ENCODE measurements at places on chromosomes 3 and 15.

GRCh38 chr3:122677216-122677615, 3.4 kb upstream of the PARP14 start:
- no peak for DNase-seq

DNA sequence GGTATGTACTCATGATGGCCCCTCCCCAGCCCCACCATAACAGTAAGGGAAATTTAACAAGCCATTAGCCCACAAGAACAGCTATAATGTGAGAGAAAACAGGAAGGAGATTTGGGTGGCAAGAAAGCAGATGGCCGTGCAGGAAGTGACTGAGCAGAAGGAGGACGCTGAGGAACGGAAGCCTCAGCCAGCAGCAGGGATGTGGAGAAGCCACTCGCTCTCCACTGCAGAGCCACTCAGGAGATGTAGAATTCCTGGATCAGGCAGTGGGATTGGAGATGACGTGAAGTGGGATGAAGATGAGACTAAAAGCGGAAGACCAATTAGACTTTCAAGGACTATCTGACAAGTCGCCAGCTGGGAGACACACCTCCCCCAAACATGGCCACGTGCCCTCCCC, 31.2 kb downstream of the PRR23E start:
- no peak for DNase-seq

GRCh38 chr15:41564286-41564959, 5.4 kb downstream of the TYRO3 start:
- no peak for DNase-seq

DNA sequence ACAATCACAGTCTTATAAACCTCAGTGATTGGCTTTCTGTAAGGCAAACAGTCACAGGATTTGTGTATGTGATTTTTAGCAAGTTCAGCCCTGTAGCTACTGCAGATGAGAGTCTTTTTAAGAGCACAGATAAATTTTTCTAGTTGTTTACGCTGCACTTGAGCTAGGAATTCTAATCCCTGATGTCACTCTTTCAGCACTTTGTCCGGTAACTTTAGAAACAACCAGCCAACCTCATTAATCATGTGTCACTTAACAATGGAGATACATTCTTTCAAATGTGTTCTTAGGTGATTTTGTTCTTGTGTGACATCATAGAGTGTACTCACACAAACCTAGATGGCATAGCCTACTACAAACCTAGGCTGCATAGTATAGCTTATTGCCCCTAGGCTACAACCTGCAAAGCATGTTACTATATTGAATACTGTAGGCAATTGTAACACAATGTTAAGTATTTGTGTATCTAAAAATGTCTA, 36.8 kb upstream of the GOLGA6L2 start:
- no peak for DNase-seq

DNA sequence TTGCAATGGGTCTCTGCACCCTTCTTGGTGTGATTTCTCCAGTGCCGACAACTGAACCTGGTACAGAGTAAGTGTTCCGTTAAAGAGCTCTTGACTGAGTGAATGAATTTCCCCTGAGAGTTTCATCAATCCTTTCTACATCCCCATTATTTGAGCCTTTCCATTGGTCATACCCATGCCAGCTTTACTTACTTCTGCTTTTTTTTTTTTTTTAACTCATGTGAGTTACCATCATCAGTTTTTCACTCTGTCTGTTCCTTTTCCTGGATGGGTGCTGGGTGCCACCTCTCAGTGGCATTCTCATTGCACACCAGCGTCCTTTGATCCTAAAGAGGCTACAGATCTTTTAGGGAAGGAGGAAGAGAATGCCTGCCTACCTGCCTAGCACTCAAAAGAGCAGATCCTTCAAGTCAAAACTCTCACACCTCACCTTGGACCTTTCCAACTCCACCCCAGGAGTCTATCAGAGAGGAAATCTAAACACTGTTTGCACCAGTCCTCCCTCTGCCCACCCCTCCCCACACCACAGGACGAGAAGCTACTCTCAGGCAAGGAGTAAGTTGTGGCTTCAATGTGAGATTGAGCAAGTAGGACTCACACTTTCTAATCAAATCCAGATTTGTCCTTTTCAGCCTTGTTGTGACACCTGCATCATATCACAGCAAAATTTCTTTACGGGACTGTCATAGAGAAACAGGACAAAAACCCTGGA, 13.1 kb upstream of the USP3 start:
- no peak for DNase-seq

DNA sequence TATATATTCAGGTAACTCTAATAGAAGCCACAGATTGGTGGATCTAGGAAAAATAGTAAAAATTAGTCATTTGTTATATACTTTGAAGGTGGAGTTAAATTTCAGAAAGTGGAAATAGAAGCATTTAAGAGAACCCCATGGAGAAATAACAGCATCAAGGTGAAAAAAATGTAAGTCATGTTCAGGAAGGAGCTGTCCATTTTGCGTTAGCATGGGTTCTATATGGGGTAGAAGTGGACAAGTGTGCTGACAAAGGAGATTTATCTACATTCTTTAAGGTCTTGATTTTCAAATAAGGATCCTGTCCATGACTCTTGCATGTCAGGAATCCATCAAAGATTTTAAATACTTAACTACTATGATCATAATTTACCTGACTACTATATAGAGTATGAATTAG, 50.2 kb upstream of the ROBO1 start:
- no peak for DNase-seq

GRCh38 chr3:126259411-126260391, 79.3 kb upstream of the ALDH1L1 start:
- no peak for DNase-seq

- DNase-seq, result no peak
Measured at GRCh38 chr15:25652704-25653103, 210.4 kb downstream of the ATP10A start.

DNA sequence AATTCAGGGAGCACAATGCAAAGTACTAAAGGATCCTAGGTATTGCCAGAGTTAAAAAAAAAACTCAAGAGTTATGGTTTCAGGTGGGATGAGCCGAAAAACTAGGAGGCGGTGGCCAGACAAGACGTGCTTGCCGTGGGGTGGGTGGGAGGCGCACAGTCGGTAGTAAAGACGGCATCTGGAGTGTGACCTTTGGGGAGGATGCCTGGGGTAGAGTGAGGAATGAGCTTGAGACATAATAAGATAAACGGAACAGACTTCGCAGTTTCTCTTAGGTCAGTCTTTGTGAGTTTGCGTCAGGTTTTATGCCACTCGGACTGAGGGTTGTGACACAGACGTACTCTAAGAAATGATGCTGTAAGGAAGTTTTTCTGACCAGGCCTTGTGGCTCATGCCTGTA, 139.6 kb downstream of the LRRK1 start:
- no peak for DNase-seq

GRCh38 chr3:189629803-189630455, 1.3 kb upstream of the TP63 start:
- no peak for DNase-seq

- no peak for DNase-seq
Measured at GRCh38 chr15:25718597-25718996, 144.5 kb downstream of the ATP10A start.

GRCh38 chr3:60514866-60515265, 736.4 kb downstream of the FHIT start:
- no peak for DNase-seq

- DNase-seq, result no peak
Measured at GRCh38 chr15:100201376-100202280, 140.1 kb downstream of the ADAMTS17 start.

- DNase-seq, result no peak
Measured at GRCh38 chr3:140068494-140069017, 133.6 kb downstream of the CLSTN2 start.

DNA sequence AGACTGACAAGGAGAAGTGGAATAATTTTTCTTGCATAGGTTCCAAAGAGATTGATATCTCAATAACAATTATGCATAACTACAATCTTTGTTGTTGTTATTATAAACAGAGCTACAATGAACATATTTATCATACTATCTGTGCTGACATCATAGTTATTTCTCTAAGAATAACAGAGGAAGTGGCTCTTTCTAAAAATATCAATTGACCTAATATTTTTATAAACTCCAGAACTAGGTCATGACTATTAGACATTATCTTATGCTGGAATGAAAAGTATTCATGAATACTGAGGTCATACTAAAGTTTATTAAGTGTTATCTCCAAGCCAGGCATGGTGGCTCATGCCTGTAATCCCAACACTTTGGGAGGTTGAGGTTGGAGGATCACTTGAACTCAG, 114.1 kb downstream of the DCLK3 start:
- DNase-seq, result no peak

GRCh38 chr3:190747571-190747970, 114.9 kb downstream of the GMNC start:
- no peak for DNase-seq

- DNase-seq, result no peak
Measured at GRCh38 chr15:64247906-64248541, 85.2 kb upstream of the PPIB start.

- no peak for DNase-seq
Measured at GRCh38 chr15:81264072-81264857, 59.7 kb downstream of the STARD5 start.

DNA sequence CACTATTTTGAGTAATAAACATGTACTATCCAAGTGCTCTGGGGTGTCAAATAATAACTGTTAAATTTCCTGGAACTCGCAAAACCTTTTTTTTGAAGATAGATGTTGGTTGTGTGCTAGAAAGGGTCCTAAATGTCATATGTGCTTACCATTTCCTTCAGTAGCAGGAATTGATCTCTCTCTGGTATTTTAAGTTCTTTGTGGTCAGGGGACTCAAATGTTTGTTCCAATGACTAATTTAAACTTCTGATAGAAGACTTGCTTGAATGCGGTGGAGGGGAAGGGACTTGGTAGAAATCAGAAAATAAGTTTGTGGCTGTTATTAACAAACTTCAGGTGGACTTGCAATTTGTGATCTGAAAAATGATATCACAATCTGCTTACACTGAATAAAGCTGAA, 26.8 kb downstream of the ARIH2 start:
- DNase-seq, result no peak

DNA sequence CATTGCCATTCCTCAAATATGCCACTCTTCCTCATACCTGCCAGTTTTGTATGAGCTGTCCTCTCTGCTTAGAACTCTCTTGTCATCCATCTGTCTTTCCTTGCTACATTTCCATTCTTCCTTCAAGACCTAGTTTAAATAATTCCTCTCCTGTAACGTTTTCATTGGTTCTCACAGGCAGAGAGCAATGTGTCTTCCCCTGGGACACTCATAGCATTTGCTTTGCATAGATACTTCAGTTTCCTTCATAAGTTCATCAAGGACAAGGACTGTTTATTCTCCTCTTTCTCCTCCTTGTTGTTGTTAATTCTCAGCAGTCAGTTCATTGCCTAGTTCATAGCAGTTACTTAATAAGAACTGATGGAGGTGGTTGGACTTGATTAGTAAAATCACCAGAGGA, 10.5 kb downstream of the NR2C2 start:
- DNase-seq, result no peak

GRCh38 chr3:157330206-157330605, 106.4 kb upstream of the PTX3 start:
- DNase-seq, result no peak

GRCh38 chr3:174097686-174098085, 700.1 kb downstream of the NLGN1 start:
- no peak for DNase-seq

DNA sequence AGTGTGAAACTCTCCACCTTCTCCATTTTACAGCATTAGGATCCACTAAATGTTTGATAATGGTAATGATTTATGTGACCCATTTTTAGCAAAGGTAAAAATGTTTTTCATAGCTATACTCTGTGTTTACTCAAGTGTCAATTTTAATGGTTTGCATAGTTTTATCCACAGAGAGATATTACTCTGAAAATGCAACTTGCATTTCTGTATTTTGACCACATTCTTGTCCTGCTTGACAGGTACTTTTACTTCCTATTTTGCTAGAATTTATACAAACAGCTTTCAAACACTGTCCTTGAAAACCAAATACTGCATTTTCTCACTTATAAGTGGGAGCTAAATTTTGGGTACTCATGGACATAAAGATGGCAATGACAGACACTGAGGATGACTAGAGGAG, 62.9 kb downstream of the SERPINI1 start:
- DNase-seq, result no peak

GRCh38 chr15:29921130-29921601, 98.9 kb upstream of the TJP1 start:
- no peak for DNase-seq

- no peak for DNase-seq
Measured at GRCh38 chr15:38220606-38221273, 31.9 kb upstream of the SPRED1 start.

DNA sequence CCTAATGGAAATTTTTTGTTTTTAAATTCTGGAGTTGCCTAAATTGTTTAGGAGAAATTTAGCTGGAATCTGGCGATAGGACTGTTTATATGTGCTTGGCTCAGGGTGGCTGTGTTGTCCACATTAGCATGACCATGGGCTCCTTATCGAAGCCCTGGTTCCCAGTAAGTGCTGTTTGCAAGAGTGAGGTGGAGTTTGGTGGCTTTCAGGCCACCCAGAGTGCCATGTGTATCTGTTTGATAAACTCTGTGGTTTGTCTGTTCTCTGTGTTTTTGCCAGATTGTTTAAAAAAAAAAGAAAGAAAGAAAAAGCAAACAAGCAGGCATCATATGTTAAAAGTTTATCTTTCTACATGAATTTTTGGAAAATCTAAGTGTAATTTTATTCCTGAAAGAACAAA, 51.5 kb downstream of the PLCL2 start:
- no peak for DNase-seq

DNA sequence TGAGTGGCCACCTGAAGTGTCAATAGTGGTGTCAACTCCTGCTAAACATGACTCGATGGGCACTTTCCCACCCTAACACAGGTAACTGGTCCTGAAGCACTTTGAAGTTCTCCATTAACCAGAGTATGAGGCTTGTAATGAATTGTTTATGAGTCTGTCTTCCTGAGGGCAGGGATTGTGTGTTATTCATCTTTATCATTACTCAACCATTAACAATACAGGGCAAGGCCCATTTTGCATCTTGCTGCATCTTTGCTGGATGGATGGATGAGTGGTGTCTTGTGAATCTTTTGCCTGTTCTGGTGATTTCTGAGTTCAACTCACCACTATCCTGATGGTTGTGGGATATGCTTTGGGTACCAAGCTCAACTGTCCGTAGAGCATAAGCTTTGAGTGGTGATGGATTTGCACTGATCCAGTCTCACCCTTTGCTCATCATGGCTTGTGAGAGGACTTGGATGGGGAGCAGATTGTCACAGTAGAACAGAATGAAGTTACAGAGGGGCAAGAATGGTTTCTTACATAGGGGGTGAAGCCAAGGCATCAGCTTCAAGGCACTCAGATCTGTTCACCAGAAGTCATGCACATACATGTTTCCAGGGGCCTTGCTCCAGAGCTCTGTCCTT, 22.3 kb upstream of the EPB42 start:
- no peak for DNase-seq

DNA sequence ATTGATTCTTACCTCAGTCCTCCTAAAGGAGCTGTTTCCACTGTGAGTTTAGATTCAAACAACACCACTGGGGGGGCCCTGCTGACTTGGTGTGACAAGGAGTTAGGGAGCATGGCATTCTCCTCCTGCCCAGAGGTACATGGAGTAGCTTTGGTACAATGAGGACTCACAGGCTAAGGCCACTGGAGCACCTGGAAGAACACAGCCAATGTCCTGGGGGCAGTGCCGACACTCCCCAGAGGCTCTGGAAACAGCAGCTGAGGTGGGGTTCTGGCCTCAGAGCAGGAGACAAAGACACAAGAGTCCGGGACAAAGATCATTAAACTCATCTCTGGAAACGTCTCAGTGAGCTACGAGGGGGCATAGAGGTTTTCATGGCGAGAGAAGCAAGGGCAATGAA, 69.7 kb upstream of the POMGNT2 start:
- DNase-seq, result no peak

Measured in activated naive CD4-positive, alpha-beta T cell treated with anti-CD3 and anti-CD28 coated beads, Interleukin-2, amount 50 U/mL, for 16 hours (primary cell).